ENCODE measurements at places on chromosomes 16 and 17.
A peak's percentile ranks its signal among the peaks of the same experiment; 100 is the strongest.

- DNase-seq: no peak
Observed at GRCh38 chr17:2723505-2723996, 12.0 kb upstream of the CLUH start.

DNA sequence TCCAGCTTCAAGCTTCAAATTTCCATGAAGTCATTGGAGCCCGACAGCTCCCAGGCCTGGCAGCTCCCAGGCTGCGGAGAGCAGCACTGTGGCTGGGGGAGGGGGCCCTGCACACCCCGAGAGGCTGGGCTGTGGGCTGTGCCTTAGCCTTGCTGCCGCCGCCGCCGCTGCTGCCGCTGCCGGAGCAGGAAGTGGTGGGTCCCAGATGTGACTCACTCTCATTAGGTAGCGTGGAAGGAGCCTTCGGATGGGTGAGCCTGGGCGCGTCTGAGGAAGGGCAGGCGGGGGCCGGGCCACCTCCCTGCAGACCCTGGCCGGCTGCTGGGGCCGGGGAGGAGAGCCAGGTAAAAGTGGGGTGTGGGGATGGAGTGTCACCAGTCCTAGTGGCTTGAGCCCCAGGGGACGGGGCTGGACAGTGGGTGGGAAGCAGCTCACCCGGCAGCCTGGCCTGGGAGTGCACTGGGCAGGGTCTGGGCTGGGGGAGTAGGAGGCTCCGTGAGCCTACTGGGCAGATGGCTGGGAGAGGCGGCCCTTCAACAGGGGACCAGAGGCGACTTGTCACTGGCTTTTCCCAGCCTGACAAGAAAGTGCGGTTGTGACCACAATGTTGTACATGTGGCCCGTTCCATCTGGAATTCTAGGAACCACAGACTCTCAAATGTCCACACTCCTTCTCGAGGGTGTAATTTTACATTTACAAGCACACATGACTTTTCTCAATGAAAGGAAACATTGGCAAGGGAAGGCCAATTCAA is at the start of gene ADCY7:
TSS of gene ADCY7 (plus strand) at position 215 of the 755 bp plus-strand sequence. CDS start 21,629 bp downstream, outside the sequence.
- no peak for DNase-seq

- DNase-seq: no peak
Observed at GRCh38 chr16:22938647-22939046, 124.7 kb downstream of the HS3ST2 start.

- DNase-seq: no peak
Observed at GRCh38 chr17:20270369-20270768, 197.0 kb downstream of the LGALS9B start.

DNA sequence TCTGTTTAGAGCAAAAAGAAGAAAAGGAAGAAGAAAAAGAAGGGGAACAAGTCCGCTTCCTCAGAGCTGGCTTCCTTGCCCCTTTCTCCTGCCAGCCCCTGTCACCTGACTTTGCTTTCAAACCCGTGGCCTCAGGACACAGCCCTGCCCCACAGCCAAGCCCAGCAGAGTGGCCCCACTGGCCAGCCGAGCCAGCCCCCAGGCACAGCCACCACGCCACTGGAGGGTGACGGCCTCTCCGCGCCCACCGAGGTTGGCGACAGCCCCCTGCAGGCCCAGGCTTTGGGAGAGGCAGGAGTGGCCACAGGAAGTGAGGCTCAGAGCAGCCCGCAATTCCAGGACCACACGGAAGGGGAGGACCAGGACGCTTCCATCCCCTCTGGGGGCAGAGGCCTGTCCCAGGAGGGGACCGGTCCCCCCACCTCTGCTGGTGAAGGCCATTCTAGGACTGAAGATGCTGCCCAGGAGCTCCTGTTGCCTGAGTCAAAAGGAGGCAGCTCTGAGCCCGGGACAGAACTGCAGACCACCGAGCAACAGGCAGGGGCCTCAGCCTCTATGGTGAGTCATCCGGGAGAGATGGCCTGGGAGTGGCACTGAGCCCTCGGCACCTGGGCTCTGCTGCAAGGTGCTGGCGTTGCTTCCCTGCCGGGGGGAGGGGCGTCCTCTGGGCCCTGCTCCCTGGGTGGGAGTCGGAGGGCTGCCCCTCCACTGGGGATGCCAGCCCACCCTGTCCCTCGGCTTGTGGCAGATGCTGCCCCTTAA is 27.3 kb downstream of the RNF213 start:
- DNase-seq: no peak

GRCh38 chr16:63447121-63447520 is 1410.9 kb upstream of the CDH8 start:
- no peak for DNase-seq

DNA sequence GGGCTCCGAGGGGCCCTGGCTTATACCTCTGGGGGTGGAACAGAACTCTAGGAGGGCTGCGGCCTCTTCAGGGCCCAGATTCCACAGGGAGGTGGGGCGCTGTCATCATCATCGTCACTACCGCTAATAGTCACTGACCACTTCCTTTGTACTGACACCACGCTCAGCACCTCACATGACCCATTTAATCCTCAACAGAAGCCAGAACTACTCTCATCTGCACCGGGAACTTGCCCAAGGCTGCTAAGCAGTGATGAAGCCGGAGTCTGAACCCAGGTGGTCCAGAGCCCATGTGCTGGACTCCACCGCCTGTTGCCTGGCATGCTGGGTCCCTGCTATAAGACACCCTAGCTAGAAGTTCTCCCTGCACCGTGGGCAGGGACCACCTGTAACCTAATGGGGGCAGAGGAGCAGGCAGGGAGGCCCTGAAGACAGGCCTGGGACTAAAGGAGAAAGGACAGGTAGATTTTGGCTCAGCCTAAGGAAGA is 12.0 kb downstream of the UNC13D start:
- DNase-seq: no peak

DNA sequence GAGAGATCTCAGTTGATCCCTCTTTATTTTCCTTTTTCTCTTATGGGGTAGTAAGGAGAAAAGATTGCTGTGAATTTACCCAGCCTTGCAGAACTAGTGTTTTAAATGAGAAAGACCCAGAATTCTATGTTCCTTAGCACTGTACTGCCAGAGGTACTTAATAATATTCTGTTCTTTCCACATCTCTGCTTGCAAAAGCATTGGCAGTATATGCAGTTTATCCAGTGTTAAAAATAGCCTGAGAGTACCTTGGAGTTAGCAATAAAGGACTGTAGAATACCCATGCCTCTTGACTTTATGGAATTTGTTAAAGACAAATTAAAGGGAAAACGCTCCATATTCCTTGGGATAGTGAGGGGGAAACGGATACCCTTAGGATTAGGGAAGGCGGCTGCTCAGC is 11.9 kb downstream of the SLC7A6 start:
- no peak for DNase-seq

DNA sequence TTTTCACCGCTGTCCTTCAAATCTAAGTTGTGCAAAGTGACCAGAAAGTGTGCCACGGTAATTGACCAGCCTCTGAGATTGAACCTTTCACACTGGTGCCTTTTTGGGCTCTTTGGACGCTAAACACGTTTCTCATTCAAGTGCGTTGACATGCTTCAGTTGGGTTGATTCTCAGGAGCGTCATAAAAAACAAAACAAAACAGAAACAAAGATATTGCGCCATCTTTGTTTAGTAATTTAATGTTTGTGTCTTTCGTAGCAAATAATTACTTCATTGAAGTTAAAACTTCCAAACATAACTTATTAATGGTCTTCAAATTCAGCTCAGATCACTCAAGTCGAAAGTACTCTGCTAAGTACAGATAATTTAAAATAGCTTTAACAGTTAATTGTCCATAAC is 80.2 kb downstream of the OR1D5 start:
- no peak for DNase-seq

- DNase-seq: no peak
Observed at GRCh38 chr17:17650959-17651358, 30.3 kb upstream of the RAI1 start.

- DNase-seq: peak; percentile 87
Observed at GRCh38 chr17:17476865-17477467, at the start of gene MED9. Gene MED9 (plus strand): TSS chr17:17477000. CDS start chr17:17477042, 42 bp downstream.

DNA sequence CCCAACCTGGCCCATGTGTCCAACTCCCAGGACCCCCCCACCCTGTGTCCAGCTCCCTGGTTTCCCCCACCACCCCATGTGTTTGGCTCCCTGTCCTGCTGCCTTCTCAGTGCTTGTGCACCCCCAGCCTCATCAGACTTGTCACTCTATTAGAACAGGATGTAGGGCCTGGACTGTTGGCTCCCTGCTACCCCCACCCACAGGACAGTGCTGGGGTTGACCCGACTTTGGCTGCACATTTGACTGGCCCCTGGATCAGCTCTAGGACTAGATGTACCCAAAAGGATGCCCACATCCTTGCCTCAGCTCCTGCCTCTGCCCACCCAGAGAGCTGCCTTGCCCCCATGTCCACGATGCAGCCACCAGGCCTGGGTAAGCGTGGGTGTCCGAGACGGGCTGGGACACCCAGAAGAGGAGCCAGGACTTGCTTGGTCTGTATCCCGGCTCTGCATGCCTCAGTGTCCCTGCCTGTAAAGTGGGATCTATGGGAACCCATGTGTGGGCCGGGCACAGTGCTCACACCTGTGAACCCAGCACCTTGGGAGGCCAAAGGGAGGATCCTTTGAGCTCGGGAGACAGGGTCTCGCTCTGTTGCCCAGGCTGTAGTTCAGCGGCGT is 1.5 kb upstream of the CCDC57 start:
- DNase-seq: no peak

DNA sequence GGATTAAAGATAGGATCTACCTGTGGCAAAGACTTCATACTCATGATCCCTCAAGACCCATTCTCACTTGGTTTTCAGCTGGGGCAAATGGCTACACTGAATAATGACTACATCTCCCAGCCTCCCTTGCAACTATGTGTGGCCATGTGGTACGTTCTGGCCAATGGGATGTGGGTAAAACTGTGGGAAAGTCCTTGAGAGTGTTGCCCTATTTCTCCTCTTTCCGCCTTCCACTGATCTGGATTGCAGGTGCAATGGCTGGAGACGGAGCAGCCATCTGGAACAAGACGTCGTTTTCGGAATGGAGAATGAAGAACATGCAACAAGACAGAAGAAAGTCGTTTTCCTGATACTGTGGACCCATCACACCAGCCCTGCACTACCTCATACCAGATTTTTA is 48.5 kb downstream of the HAPSTR1 start:
- DNase-seq: no peak

DNA sequence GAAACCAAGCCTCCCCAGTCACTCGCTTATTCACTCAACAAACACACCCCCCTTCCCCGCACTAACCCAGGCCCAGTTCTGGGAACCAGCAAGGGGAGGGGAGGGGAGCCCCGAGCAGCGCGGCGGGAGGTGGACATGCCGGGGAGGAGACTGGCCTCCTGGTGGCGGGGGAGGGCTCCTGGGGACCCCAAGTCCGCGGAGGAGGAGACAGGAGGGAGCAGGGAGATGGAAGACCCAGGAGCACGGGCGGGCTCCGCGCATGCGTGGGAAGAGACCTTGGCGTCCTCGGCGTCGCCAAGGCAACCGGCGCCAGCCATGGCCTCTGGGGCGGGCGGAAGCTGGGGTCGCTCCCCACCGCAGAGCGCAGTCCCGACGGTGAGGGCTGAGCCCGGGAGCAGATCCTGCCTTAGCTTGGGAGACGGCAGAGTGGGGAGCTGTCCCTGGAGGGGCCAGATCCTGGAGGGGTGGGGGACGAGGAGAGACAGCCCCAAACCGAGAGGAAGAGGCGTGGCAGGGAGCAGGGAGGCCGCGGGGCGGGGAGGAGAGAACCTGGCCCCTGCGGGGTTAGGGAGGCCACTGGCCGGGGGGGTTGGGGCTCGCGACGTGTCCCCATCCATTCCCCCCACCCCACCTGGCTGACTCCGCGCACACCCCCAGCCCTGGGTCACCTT is at the start of gene PRR29:
TSS of gene PRR29 (plus strand) at position 302 of the 671 bp plus-strand sequence. CDS start at position 316, 14 bp downstream.
- no peak for DNase-seq

DNA sequence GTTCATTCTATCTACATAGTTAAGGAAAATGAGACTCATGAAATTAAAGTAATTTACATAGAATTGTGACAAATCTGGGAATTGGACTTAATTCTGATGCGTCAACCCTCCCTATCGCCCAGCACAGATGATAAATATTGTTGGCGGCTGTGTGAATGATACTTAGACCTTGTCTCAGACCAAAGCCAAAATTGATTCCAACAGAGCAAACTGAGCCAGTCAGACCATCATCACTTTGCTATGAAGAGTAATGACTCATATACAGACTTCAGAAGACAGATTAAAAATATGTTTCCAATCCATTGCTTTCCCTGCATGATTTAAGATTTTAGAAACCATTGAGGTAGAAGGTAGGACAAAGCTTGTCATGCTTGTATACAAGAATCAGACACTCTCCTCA is 1156.7 kb upstream of the CDH8 start:
- no peak for DNase-seq

DNA sequence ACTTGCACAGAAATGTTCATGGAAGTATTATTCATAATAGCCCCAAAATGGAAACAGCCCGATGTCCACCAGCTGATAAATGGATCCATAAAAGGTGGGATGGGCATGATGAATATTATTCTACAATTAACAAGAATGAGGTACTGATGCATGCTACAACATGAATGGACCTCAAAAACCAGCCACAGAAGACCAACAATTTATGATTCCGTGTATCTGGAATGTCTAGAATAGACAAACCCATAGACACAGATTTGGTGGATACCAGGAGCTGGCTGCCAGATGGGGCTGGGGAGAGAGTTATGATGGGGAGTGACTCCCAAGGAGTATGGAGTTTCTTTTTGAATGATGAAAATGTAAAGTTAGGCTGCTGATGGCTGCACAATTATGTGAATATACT is 10.8 kb upstream of the NAGLU start:
- no peak for DNase-seq

- no peak for DNase-seq
Observed at GRCh38 chr17:64216000-64216337, 47.1 kb downstream of the TEX2 start.

DNA sequence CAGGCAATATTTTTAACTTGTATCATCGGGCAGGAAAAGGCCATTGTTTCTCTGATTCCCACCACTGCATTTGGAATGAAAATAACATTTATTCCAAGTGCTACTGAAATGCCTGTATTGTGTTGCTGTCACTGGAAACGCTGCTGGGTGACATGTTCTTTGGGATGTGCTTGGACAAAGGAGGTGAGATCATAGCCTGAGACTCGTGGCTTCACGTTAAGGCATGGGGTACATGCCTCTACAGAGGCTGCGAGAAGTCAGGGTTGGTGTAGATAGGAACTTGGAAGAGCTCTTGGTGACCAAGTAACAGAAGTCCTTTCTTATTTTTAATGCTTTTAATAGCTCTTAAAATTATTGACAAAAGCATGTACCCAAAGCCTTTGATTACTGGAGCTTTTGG is 58.8 kb upstream of the MAF start:
- no peak for DNase-seq

- peak; percentile 79 for DNase-seq
Observed at GRCh38 chr16:57976331-57976796, 5.4 kb upstream of the CNGB1 start.

- DNase-seq: no peak
Observed at GRCh38 chr16:30354423-30355143, 525 bp downstream of the CD2BP2 start.

GRCh38 chr17:61267847-61268246 is 131.8 kb upstream of the TBX2 start:
- no peak for DNase-seq

DNA sequence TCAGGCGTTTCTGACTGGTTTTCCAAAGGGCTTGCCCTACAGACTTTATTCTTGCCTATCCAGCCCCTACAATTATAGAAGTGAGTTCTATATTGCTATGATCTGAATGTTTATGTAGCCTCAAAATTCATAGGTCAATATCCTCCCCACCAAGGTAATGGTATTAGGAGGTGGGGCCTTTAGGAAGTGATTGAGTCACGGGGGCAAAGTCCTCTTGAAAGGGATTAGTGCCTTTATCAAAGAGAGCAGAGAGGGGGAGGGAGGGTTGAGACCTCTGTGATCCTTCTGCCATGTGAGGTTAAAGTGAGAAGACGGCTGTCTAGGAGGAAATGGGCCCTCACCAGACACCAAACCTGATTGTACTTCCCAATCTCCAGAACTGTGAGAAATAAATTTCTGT is 931 bp upstream of the CPHXL start:
- DNase-seq: no peak

GRCh38 chr17:58344047-58344790 is 7.8 kb downstream of the SUPT4H1 start:
- no peak for DNase-seq
